ENCODE measurements at places on chromosomes 5 and 9. TPM values are rescaled to one million over a fixed set of nuclear protein-coding genes. Genes with fewer than 3 reads are reported as not detected.

GRCh38 chr9:121893786-121894185 is 199.3 kb downstream of the TTLL11 start:
- no peaks in the 10 kb centered on the region for H3K27me3 ChIP-seq
- no peaks in the 10 kb centered on the region for H3K36me3 ChIP-seq
- no peaks in the 10 kb centered on the region for H3K4me1 ChIP-seq
- DNase-seq = no peak
- H3K4me3 ChIP-seq = no peak overlapping the region

DNA sequence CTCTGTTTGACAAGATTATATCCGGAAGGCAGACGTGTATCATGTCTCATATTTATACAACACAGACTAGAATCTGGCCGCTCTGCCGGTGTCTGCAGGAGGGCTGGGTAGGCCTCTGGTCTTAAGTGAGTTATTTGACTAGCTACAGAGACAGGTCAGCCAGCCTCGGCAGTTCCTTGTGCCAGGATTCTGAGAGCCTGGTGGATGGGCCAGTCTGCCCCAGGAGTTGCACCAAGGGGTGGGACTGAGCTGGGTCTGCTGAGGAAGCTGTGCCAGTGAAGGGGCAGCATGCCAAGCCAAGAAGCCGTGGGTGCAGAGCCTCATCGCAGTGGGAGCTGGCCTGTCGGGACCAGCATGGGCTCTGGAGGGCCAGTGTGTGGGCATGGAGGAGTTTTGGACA is 7.1 kb downstream of the SNX18 start:
- peaks cover 90% of the 10 kb centered on the region for H3K4me1 ChIP-seq
- no peaks in the 10 kb centered on the region for H3K27me3 ChIP-seq
- peak overlapping the region; percentile 96 for H3K4me3 ChIP-seq
- peak; percentile 50 for DNase-seq
- no peaks in the 10 kb centered on the region for H3K36me3 ChIP-seq
- H3K27ac ChIP-seq = peak overlapping the region; percentile 76

DNA sequence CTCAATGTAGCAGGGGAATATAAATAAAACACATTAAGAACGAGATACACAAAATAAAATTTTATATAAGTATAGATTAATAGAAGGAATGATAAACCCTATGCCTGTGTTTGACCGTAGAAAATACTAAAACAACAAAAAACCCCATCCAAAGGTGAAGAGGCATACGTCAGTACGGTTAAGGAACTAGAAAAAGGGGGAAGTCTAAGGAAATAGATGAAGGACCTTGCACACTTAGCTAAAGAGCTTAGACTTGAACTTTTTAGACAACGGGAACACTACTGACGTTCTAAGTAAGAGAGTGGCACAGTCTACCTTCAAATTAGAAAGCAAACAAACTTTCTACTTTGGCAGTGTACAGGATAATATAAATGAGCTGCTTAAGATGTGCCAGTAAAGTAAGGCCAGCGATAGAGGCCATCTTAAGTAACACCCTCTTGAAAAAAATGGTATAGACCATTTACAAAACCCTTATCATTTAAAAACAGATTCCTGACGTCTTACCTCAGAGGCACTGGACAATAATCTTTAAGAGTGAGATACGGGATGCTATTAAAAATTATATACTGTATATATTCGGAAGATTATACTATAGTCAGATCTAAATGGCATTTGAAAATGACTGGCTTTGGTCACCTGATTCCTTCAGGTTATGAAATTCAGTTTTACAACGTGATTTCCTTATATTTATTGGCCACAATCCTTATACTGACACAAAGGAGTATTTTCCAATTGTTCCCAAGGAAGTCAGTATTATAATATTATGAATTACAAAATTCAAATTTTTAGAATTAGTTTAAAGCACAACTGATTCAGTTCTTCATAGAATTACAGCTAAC is 8.5 kb downstream of the PANK3 start:
- no peak overlapping the region for H3K27ac ChIP-seq
- no peak for DNase-seq
- peaks cover 31% of the 10 kb centered on the region for H3K36me3 ChIP-seq

The SOWAHA gene
- total RNA-seq = 91.8 TPM
